Neural crest cell (in vitro differentiated cells): ENCODE measurements at places on chromosomes 6 and 20.
A peak's percentile ranks its signal among the peaks of the same experiment; 100 is the strongest.

- DNase-seq = no peak
Observed at GRCh38 chr20:19992996-19993908, 23.9 kb upstream of the NAA20 start.

DNA sequence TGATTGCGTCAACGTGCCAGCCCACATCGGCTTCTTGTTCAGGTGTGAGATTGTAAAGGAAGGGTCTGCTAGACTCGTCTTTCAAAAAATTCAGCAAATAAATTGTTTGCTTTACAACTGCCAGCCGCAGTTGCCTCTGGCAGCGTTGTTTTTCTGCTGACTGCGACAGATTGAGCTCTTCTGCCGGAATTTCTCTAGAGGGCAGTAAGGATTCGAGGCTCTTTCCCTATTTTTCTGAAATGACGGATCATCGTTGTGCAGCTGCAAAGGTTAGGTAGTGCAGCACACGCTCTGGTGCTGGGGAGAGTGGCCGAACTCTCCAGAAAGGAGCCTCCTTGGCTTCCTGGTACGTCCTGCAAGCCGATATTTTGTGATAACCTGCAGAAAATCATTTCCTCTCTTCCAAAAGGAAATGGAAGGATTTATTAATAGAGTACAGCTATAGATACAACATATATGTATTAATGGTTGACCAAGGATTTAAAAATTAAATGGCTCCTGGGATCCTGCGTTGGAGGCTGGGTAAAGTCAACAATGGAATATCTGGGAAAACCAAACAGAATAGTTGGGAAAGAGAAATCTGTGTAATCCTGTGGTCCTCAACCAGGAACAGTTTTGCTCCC, 121.9 kb upstream of the ZFP64 start:
- DNase-seq = peak; percentile 13

GRCh38 chr6:78530208-78530607, 337.1 kb upstream of the IRAK1BP1 start:
- DNase-seq = no peak

DNA sequence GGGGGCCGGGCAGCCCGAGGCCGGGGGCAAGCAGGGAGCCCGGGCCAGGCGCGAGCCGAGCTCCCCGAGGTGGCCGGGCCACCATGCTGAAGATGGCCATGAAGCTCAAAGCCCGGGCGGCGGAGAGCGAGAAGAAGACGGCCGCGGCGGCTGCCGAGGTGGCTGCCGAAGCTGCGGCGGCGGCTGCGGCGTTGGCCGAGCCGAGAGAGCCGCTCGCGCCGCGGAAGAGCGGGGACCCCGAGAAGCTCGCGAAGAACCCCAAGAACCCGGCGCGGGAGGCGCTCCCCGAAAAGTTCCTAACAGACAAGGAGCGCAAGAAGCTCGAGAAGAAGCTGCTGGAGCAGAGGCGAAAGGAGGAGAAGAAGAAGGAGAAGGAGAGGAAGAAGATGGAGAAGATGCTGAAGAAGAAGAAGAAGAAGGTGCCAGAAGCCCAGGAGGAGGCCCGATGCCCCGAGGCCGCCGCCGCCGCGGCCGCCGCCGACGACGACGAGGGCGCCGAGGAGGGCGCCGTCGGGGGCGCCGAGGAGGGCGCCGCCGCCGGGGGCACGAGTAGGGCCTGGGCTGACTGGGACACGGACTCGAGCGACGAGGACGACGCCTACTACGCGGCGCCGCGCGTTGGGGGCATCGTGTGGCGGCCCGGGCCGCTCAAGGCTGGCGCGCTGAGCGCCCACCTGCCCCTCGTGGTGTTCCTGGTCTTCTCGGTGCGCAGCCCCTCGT, 37.4 kb downstream of the GNAS start:
- DNase-seq = no peak

- no peak for DNase-seq
Observed at GRCh38 chr6:221531-222349, 70.5 kb upstream of the DUSP22 start.

GRCh38 chr20:41408156-41408794, 41.7 kb upstream of the EMILIN3 start:
- DNase-seq = no peak

DNA sequence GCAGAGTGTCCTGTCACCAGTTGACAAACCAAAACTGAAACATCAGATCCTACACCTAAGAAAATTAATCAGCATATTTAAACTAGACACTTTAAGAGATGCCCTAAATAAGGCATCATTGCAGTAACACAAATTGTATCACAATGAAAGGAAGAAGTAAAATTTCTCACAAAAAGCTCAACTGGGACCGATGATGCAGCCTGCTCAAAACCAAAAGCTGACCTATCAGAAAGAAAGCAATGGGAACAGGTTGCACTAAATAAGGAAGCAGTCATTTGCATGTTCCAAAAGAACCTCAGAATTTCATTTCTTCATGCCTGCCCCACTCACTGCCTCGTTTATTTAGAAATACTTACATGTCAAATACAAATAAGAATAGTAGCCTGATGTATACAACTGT, 12.1 kb downstream of the HIVEP2 start:
- DNase-seq = no peak

DNA sequence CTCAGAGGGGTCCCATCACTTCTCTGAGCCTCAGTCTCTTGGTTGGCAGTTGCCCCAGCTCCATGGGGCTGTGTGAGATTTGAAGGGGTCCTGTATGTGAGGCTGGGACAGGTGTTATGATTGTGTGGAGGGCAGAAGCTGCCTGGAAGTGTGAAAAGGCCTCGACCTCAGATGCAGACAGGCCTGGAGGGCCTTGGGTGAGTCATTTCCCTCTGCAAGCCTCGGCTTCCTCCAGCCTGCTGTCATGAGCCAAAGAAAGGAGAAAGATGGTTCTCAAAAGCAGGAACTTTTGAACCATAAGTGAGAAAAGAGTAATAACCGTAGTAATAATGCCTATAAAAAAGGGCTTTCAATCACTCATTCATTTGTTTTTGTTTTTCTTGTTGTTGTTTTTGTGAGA, 37.5 kb downstream of the SNAI1 start:
- DNase-seq = no peak

- no peak for DNase-seq
Observed at GRCh38 chr6:81762132-81762531, 9.7 kb upstream of the TENT5A start.
